Central memory CD8-positive, alpha-beta T cell (primary cell): ENCODE measurements at places on chromosomes 12 and 14.

DNA sequence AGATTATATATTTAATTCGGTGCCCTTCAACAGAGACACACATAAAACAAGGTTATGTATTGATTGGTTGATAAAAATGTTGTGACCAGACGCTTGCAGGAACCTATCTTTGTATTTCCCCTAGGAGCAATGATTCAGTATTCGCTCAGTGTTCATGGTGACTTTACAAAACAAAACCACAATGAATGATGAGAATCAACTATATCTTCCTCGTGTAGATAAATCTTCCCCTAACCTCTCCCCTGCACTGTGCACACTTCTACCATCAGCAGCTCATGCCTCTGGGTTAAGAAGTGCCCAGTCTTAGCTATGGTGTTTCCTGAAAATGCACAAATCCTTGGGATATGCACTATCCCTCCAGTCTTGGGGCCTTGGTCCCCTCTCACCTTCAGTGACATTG lies 16.3 kb downstream of the RIN3 start:
- no peak for DNase-seq

- DNase-seq: no peak
Measured at GRCh38 chr12:104508752-104509446, 52.2 kb downstream of the CHST11 start.

DNA sequence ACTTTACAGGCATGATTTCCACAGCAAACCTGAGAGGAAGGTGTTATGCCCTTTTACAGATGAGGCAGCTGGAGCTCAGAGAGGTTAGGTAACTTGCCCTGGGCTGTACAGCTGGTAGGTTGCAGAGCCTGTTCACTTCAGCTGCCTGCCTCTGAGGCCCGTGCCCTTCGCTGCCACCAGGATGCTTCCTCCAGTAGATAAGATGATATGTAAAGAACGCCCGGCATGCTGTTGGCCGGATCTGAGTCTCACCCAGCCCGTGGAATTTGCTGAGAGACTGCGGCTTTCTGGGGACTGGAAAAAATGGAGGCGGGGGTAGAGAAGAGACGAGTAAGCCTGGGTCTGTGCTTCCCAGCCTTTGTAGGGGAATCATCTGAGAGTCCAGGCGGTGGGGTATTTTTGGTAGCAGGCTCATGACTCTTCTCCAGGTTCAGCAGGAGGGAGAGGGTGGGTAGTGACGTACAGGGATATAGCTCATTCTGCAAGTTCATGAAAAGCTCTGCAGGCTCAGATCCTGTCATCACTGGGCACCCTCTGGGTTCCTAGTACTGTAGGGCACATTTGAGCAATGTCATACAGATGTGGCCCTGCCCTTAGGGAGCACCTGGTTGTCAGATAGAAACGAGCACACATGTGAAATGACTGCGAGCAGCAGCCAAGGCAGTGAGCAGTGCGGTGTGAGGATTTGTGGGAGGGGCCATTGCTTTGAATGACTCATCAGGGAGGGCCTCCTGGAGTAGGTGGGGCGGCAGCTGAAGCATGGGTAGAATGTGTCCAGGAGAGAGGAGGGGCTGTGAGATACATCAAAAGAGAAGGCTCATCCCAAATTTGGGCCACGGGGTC lies 159.4 kb downstream of the TSPAN9 start:
- no peak for DNase-seq

DNA sequence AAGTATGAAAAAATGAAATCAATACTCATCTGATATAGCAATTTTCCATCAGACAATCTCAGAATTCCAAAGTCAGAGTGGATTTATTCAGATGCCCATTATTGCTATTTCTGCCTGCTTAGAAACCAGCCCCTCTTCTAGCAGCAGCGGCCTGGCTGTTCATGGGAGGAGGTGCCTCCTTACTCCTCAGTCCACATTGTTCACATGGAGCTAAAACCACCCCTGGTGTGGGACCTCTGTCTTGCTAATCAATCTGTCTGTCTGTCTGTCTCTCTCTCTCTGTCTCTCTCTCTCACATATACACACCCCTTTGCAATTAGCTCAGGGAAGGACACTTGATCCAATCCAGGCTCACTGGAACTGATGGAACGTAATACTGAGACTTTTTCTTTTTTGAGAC lies 176.1 kb downstream of the APAF1 start:
- DNase-seq: no peak

DNA sequence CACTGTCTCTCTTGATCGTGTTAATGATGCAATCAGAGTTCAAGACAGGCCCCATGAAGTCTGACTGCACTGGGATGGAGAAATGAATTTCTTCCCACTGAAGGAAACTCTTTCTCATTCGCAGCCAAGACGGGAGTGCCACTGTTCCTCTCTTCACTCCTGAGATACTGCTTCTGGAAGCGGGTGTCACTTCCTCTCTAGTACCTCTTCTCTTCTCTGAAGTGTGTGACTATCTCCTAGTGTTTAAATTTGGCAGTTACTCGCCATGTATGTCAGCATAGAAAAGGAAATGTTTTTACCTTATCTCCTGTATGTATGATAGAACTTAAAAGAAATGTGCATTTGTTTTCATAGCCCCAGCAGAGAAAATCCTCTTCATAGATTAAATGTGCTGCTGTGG lies 215.2 kb downstream of the ANO6 start:
- no peak for DNase-seq

GRCh38 chr12:125509195-125509594 lies 444.0 kb downstream of the AACS start:
- no peak for DNase-seq

- DNase-seq: no peak
Measured at GRCh38 chr14:102969060-102969791, 46.8 kb downstream of the AMN start.

DNA sequence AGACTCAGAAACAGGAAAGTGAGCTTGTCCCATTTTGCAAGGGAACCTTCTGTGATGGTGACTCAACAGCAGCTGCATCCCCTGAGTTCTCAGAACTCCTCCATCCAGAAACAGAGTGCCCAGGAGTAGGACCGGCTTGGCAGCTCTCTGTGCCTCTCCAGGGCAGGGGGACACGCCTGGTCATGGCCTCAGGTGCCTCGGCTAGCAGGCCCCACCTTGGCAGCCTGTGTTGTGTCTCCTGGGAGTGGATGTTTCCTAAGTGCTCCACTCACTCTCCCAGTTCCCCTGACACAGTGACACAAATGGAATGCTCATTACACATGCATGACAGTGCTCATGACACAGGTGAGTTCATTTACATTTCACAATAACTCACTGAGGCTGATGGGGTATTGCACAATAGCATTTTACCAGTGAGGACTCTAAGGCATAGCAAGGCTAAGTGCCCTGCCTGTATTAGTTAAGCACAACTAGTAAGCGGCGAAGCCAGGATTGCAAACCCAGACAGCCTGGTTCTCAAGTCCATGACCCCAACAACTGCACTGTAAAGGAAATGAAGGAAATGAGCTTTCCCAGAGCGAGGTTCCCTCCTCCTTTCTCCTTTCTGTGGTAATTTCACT lies 47.4 kb downstream of the CALM1 start:
- DNase-seq: no peak

DNA sequence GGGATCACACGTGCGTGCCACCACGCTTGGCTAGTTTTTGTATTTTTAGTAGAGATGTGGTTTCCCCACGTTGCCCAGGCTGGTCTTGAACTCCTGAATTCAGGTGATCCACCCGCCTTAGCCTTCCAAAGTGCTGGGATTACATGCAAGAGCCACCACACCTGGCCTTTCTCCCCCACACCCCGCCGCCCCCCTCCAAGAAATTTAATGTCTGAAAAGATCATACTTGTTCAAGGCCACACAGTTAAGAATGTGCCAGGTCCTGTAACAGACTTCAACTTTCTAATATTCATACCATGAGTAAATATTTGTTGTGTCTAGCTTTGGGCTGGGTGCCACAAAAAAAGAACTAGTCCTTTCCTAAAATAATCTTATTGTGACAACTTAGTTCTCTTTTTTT lies 9.1 kb downstream of the GATC start:
- DNase-seq: no peak
